ENCODE measurements at places on chromosomes 13 and 19. TPM values are rescaled to one million over a fixed set of nuclear protein-coding genes. Genes with fewer than 3 reads are reported as not detected.

GRCh38 chr19:50693064-50693975, 26.3 kb downstream of the SHANK1 start:
- no peak for DNase-seq

DNA sequence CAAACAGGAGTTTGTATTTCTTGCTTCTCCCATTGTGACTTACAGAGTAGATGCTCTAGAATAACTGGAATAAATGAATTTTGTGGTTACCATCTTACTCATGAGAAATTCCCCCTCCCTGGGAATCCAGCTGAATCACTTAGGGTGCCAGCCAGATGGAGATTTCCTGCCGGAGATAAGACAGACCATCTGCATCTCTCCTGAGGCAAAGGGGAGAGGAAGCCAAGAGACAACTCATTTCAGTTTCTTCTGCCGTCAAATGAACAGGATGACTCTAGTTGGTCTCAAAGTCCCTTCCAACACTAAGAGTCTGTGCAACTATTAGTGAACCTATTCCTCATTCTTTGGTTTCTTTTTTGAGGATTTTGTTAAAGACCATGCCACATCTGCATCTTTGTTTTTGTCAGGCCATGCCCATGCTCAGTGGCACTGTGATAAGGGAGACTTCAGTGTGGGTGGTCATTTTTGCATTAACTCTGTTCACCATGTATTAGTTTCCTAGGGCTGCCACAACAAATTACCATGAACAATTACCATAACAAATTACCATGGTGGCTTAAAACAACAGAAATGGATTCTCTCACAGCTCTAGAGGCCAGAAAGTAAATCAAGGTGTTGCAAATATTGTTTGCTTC, 112.8 kb downstream of the NDFIP2 start:
- DNase-seq, result no peak

DNA sequence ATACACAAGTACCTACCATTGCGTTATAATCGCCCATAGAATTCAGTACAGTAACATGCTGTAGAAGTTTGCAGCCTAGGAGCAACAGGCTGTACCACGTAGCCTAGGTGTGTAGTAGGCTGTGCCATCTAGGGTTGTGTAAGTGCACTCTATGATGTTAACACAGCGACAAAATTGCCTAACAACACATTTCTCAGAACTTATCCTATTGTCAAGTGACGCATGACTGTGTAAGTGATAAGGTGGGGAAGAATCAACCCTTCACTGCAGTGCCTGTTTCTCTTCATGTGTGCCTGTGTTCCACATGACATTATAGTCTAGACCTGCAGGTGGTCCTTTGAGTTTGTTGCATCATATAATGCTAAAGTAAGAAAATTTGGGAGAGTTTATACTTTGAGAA, 94.0 kb downstream of the PCDH9 start:
- no peak for DNase-seq

The ELOF1 gene
- total RNA-seq, result 23.2 TPM

DNA sequence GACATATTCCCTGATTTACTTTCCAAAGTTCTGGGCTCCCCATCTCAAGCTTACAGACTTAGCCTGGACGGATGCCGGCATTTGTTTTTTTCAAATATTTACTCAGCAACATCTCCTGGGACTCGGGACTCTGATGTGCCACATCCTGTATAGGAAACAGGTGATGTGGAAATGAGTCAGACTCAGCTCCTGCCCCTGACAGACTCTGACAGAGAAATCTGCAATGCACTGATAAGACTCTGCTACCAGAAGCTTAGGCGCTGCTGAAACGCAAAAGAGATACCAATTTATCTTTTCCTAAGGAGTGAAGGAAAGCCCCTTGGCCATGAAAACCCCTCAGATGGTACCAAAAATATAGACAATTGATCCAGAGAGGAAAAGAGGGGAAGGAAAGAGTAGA, 16.2 kb downstream of the LAIR2 start:
- no peak for DNase-seq

Measured in posterior vena cava (tissue), 2 donors.